ENCODE measurements at places on chromosomes 7 and 10.

- DNase-seq: no peak
These were observed 3.5 kb downstream of the CYP26C1 start for GRCh38 chr10:93063977-93064660.

DNA sequence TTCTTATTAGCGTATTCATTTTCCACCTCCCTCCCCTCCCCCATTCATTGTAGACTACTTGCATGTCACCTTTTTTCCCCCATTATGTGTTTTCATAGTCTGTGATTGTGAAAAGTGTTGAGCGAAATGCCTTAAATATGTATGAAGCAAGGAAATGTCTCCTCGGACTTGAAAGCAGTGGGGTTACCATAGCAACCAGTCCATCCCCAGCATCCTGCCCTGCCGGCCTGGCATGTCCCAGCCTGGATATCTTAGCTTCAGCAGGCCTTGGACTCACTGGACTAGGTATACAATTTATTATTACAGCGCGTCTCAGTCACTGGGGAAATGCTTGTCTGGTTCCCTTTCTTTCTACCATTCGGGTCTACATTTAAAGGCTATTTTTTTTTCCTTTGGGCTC, 283.6 kb downstream of the BICC1 start:
- DNase-seq: no peak

DNA sequence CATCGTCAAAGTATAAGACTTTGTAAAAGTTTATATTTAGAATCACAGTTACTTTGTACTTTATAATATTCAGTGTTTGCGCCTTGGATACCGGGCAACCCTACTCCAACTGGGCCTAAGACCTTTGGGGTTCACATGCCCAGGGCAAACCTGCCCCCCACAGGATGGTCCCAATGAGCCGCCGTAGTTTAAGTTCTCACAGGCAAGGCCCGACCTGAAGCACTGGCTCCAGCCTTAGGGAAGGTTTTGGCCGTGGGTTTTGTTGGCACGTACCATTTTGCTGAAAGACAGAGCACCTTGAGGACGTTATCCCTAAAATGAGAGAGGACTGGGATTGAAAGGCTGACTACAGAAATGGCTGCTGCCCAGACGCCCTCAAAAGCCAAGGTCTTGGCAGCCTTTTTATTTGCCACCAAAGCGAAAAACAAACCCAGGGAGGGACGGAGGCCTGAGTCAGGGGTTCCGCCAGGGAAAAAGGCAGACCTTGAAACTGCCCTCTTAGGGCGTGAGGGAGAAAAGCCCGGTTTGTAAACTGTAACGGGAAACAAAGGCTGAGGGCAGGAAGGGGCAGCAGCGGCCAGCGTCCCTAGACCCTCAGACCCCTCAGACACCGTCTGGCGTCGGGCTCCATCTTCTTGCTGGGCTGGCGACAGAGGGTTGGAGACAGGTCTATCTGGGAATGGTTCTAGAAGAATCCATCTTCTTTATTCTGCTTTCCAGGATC, at the start of gene CCDC172:
CCDC172 (plus strand) TSS at position 222 of the 724 bp plus-strand sequence. CDS start 564 bp downstream, outside the sequence.
- DNase-seq: no peak

- no peak for DNase-seq
These were observed 82.3 kb downstream of the ADK start for GRCh38 chr10:74233281-74233680.

DNA sequence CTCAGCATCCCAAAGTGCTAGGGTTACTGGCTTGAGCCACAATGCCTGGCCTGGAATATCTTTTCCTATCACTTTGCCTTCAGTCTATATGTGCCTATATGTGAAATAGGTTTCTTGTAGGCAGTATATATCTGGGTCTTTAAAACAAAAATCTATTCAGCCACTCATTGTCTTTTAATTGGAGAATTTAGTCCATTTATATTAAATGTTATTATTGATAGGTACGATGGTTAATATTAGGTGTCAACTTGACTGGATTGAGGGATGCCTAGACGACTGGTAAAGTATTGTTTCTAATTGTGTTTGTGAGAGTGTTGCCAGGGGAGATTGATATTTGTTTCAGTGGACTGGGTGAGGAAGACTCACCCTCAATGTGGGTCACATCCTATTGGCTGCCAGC, 73.4 kb downstream of the FBXL13 start:
- no peak for DNase-seq

DNA sequence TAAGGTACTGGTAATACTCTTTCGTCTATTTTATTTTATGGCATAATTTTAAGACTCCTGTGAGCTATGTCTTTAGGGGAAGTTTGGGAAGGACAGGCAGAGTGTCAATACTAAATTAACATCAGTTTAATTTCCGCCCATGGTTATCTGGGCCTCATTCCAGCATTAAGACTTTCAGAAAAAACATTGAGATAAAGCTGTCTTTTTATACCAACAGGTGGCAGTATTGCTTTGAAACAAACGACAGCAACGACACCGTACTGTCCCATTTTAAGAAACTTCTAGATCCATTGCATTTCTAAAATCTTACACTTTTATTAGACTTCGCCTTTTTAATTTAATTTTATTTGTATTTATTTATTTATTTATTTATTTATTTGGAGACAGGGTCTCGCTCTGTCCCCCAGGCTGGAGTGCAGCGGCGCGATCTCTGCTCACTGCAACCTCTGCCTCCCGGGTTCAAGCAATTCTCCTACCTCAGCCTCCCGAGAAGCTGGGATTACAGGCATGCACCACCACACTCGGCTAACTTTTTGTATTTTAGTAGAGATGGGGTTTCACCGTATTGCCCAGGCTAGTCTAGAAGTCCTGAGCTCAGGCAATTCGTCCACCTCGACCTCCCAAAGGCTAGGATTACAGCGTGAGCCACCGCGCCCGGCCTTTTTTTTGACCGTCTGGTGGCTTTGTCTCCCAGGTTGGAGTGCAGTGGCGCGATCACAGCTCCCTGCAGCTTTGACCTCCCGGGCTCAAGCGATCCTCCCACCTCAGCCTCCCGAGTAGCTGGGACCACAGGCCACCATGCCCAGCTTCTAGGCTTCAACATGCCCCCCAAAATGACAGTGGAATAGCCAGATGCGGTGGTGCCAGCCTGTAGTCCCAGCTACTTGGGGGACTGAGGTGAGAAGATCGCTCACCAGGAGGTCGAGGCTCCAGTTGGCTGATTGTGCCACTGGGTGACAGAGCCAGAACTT, 78.7 kb upstream of the C1GALT1 start:
- DNase-seq: no peak

DNA sequence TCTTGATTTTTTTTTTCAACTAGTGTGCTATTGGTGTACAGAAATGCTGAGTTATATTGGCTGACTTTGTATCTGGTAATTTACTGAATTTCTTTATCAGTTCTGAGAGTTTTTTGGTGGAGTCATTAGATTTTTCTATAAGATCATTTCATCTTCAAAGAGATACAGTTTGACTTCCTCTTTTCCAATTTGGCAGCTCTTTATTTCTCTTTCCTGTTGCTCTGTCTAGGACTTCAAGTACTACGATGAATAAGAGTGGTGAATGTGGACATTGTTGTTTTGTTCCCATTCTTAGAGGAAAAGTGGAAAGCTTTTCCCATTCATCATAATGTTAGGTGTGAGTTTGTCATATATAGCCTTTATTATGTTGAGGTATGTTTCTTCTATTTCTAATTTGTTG, 50.2 kb downstream of the LOXL4 start:
- no peak for DNase-seq

GRCh38 chr7:151767557-151767956, 109.4 kb downstream of the PRKAG2 start:
- no peak for DNase-seq

DNA sequence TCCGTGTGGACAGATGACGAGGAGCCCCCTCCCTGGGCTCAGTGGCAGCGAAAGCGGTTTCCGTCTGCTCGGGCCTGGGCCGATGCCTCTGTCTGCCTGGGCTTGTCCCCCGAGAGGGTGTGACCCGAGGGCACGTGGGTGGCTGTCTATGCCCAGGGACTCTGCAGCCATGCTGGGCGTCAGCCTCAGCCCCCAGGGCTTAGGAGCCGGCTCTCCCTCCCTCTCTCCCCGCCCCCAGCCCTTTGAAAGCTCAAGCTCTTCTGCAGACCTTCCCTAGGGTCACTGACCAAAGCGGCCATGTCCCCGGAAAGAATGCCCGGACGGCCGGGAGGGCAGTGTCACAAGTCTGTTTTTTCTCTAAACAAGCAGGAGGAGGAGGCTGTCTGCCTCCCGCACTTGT, 7.1 kb downstream of the MICALL2 start:
- DNase-seq: no peak

DNA sequence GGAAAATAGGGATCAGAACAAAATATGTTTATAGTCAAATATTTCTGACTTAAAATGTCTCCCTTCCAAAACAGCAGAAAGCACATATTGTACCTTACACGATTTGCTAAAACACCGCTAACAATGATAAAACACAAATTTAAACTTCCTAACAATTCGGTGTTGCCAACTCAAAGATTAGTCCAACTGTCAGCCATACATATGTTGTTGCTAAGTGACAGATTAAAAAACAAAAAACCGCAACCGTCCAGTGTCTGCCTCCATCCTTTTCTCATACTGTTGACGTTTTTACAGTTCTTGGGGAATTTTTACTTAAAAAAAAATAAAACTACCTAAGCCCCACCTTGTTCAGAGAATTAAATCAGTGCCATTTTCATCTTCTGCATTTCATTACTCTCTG, 118.0 kb downstream of the RAB11FIP2 start:
- DNase-seq: no peak

GRCh38 chr7:64736575-64736974, 57.7 kb upstream of the ZNF138 start:
- no peak for DNase-seq

DNA sequence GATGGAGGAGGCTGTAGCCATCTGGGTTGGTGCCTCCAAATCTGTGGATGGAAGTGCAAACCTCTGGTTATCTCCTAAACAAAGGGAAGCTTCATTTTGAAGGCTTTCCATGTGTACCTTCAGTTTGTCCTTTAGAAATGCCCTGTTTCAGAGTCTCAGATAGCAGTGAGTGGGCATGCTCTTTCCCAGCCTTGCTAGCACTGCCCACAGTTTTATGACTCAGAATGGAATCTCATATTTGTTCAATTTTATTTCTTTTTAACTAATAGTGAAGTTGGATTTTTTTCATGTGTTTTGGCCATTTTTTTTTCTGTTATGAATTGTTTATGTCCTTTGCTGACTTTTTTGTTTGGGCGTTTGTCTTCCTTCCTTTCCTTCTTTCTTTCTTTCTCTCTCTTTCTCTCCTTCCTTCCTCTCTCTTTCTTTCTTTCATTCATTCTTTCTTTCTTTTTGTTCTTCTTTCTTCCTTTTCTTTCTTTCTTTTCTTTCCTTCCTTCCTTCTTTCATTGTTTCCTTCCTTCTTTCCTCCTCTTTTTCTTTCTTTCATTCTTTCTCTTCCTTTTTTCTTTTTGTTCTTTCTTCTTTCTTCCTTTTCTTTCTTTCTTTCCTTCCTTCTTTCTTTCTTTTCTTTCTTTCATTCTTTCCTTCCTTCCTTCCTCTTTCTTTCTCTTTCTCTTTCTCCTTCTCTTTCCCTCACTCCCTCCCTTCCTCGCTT, 25.6 kb downstream of the PRF1 start:
- no peak for DNase-seq

GRCh38 chr10:33828592-33828991, 494.1 kb upstream of the NRP1 start:
- no peak for DNase-seq

DNA sequence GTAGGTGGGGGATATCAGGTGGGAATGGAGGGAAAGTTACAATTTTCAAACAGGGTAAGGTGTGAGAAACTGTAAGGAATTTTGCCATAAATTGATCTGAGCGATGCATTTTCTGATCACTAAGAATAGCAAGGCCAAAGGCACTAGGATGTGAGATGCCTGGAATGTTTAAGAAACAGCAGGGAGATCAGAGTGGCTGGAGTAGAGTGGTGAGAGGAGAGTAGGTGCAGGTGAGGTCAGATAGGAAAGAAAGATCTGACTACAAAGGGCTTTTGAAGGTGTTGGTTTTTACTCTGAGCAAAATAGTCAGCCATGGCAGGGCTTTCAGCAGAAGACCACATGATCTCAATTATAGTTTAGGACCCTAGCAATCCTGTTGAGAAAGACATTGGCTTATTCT, 55.0 kb downstream of the HDAC9 start:
- DNase-seq: no peak

GRCh38 chr10:14588084-14588937, 186.4 kb downstream of the FAM107B start:
- no peak for DNase-seq

DNA sequence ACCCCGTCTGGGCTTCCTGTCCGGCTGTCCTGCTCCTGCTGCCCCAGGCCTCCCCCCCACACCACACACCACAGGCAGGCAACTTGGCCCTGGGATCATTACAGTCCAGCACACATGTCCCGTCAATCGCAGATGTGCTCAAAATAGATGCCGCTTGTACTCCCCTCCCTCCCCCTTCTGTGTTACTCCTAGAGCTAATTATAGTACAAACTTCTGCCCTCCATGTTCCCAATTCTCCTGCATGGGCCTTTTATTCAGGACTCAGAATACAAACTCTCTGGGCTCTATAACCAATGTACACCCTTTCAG, at the start of gene SYNPO2L:
SYNPO2L (minus strand) TSS at position 40 of the 309 bp plus-strand sequence. CDS start 107 bp downstream, outside the sequence.
- no peak for DNase-seq

GRCh38 chr7:7435978-7436377, 99.7 kb downstream of the COL28A1 start:
- DNase-seq: no peak

DNA sequence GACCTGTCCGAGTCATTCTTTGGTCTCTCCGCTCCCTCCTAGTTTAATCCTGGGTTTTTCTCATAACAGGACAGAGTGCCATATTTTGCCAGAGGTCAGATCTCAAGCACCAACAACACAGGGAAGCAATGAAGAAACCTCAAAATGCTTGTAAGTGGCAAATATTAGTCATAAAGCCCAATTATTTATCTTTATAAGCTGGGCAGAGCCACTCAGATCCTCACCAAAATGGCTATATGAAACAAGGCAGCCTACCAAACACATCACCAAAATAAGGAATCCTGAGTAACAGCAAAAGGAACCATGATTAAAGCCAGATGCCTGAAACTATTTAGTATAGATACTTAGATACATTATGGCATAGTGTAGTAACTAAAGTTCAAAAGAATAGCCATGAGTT, 4.7 kb downstream of the ECD start:
- no peak for DNase-seq

DNA sequence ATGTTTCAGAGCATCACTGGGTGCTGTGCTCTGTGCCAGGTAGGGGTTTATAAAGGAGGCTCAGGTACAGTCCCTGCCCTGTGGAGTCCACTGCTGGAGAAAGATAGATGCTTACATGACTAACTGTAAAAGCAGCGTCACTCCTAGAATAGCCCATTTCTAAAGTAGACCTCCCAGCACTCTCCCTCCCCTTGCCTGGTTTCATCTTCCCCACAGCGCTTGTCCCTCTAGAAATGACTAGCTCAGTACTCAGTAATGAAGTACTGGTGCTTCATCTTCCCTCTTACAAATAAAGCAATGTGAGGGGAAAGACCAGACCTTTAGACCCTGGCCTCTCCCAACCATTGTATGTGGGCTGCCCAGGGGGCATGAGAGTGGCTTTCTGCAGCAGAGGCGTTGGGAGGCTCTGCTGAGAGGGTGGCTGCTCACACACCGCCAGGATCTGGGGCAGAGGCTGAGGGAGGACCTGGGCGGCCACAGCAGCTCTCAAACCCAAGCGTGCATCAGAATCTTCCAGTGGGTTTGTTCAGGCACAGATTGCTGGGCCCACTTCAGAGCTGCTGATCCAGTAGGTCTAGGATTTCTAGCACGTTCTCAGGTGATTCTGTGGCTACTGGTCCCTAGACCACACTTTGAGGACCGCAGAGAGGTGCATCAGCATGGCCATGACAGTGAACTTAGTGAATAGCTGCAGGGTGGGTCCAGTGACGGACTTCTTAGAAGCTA, 110.3 kb upstream of the ANLN start:
- DNase-seq: no peak
